ENCODE measurements at places on chromosomes 1 and 21.

- DNase-seq = no peak
Observed at GRCh38 chr1:233487408-233487807, 126.5 kb upstream of the KCNK1 start.

- DNase-seq = no peak
Observed at GRCh38 chr1:69167876-69168275, 399.8 kb upstream of the LRRC7 start.

DNA sequence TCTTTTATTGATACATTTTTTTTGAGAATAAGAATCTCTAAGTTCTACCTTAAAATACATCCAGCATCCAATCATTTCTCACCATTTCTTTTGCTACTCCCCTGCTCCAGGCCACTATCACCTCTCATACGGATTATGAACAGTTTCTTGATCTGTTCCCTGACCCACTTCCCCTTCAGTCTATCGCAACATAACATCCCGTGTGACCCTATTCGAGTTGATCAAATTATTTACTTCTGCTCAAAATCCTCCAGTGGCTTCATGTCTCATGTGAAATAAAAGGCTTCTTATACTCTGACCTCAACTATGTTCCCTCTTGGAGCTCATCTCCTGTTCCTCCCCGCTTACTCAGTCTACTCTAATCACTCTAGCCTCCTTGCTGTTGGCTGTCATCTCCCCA is 5.2 kb downstream of the ALG14 start:
- DNase-seq = no peak

DNA sequence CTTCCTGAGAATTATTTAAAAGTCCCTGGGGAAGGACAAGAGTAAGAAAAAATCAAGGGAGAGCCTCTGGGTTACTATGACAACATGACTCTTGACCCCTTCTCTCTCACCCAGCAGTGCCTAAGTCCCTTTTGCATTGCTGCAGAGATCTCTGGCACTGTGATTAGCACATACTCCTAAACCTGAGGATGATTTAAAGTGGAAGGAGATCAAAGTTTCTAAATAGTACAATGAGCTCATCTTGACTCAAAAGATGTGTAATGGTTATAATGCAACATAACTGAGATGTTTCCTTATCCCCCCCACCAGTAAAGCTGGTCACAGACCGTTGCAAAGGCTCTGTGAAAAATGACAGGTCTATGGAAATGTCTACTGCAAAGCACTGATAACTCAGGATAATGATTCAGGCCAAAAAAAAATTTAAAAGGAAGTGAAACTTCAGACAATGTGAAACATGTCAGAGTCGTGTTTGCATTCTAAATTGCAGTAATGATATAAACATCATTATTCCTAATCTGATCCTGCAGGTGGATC is 519.2 kb downstream of the KIF26B start:
- DNase-seq = peak; percentile 54

DNA sequence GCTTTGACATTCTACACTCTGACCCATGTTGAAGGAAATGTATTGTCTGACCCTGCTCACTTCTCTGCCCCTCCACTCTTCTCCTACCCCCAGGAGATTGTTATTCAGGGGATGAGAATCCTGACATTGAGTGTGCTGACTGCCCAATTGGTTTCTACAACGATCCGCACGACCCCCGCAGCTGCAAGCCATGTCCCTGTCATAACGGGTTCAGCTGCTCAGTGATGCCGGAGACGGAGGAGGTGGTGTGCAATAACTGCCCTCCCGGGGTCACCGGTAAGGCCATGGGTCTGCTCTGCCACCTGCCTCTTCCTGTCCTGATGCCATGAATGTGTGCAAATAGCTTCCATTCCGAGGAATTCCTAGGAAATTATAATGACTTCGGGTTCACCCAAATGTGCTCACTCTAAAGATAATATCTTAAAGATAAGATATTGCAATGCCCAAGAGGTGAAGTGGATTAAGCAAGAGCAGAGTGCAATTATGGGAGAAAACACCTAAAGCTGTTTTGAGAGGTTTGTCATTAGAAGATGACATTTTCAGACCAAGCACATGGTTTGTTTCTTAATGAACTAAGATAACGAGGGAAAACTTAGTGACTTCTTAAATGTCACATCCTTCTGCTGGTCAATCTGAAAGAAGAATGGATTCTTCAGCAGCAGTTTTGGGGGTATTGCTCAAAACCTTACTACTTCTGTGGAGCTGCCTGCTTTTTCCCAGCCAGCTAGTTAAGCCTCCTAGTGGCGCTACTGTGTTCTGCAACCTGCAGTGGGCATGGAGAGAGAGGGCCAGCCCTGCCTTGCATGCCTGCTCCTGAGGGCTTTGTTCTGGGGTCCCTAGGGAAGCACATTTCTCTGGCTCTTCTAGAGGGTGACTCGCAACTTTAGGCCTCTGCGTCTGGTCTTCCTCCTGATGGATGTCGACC is 41.6 kb downstream of the LAMC2 start:
- DNase-seq = peak; percentile 73

GRCh38 chr1:172977296-172978017 is 73.3 kb downstream of the TNFSF18 start:
- no peak for DNase-seq

DNA sequence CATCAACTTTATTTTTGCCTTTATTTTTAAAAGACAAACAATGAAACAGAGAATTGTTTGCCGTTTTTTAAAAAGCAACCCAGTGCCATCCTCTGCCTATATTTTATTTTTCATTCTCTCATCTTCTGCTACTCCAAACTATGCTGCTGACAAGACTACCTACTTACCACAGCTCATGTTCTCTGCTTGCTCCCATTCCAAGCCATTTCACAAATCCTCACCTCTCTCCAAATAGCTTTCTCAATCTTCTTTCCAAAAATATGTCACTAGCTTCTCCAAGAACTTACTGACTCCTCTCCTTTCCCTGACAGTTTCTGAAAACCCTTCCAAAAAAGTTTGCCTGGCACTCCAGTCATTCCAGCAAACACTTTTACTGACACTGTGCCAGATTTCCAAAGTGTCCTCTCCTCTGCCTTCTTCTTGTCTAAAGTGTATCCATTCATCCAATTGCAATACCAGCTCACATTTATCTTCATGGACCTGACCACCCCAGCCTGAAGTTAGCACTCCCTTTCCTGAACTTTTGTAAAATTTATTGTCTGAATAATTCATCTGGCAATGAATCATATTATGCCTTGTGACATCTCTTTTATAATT is 766.5 kb upstream of the B3GALT2 start:
- DNase-seq = no peak

- DNase-seq = peak; percentile 74
Observed at GRCh38 chr1:186155594-186155993, 219.5 kb downstream of the TPR start.

DNA sequence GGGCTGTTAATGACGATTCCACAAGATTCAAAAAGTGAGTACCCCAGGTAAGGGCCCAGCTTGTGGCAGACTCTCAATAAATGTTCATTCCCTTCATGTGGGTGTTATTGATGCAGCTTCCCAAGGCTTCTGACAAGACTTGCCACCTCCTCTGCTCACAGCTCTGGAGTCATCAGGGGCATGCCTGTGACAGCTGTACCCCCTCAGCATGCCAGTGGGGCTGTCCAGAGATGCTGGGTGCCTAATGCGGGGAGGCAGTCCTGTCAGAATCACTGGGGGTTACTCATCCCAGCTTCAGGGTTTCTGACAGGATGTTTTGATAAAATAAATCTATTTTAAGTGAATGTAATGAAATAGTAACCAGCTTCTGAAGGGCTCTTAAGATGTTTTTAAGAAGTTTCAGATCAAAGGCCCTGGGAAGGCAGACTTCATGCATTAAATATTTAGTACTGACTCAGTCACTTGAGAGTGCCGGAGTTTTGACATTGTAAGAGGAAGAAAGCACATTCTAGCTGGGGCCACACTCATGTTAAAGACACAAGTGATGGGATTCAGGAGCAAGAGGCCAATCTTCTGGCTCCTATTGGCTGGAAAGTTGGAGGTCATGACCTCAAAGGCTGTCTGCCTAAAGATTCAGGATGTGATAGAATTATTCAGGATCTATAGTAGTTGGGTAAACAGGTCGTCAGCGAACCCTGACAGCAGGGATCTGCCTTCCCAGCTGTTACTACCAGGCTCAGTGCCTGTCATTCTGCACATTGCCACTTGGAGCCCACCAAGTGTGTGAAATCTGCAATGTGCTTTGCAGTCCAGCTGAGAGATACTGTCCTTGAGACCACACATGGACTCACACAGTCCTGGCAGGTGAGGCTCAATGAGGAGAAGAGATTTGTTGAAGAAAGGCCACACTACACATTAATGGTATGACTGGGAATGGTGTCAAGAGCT is 239.6 kb upstream of the BEND5 start:
- DNase-seq = peak; percentile 66

GRCh38 chr1:220882061-220882891 is 3.0 kb downstream of the HLX start:
- DNase-seq = no peak

All from NCI-H69 (cell line).